ENCODE measurements at places on chromosomes 11 and 22.
A peak's percentile ranks its signal among the peaks of the same experiment; 100 is the strongest.

DNA sequence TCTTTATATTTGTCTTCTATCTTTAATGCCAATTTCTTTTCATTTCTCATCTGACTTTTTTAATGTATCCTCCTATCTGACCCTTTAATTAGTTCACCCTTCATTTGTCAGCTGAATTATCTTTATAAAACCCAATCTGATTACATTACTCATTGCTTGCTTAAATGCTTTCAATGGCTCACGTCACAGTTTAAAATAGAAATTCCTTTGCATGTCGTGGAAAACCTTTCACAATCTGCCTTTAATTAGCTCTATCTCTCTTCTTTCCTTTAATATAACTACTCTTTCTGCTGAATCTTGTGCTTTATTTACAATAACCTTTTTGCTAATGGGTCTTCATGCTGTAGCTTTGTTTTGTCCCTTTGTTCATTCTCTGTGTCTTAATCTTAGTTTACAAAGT is 125.7 kb downstream of the DYNC2H1 start:
- DNase-seq, result peak; percentile 72

DNA sequence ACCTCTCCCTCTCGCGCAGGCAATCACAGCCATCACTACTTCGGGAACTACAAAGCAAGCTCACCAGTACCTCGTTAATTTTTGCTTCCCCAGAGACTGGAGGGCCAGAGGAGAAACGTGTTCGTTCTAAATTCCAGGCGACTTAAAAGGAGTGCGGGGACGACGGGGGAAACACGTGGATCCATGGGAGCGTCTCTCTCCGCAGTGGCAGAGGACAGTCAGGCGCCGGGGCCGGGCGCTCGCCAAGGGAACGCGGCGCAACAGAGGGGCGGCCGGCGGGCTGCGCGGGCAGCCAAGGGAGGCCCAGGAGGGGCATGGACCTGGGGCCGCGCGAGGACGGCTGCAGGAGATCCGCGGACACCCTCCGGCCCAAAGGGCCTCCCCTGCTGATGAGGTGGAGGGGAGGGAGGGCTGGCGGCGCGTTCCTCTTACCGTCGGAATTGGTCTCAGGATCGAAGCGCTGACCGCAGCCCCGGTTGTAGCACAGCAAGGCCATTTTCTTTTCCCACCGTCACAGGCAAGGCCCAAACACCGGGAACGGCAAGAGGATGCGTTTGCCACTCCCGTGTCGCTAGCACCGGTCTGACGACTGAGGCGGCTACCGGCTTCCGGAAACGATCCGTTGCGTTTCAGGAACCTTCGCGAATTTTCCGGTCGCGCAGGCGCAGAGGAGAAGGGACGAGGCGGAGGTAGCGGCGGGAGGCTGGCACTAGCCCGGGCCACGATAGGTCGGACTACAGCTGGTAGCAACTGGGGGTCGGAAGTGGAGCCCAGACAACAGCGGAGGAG is at the start of gene CHORDC1:
TSS of gene CHORDC1 (minus strand) at position 591 of the 789 bp plus-strand sequence. CDS start at position 496, 95 bp downstream.
- DNase-seq, result peak; percentile 85

GRCh38 chr11:33899400-33900037 is 7.6 kb upstream of the LMO2 start:
- DNase-seq, result peak; percentile 86

- no peak for DNase-seq
Observed at GRCh38 chr11:67264260-67264659, 2.0 kb upstream of the GRK2 start.

GRCh38 chr22:25567251-25567675 is 2.8 kb downstream of the GRK3 start:
- no peak for DNase-seq

- DNase-seq, result no peak
Observed at GRCh38 chr11:33234397-33235190, 22.6 kb upstream of the HIPK3 start.

DNA sequence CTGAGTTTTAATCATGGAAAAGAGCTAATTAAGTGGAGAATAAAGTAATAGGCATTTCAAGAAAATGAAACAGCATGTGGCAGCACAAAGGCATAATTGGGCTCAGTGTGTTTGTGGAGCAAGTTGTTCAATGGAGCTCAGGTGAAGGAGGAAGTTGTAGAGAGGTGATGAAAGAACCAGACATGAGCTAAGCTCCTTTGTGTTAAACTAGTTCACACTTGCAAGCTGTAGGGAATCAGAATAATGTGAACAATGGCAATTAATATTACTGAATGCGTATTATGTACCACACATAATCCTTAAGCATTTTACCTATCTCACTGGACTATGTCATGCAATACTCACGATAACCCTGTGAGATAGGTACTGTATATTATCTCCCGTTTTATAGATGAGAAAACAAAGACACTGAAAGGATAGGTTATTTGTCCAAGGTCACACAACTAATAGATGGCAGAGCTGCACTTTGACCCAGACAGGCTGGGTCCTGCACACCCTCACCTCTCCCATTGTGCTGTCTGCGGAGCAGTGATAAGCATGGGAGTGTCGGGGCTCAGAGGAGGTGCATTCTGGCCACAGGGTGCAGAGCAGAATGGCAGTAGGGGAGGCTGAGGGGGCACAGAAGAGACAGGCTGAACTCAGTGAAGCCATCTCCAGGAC is 8.9 kb downstream of the OLFML1 start:
- no peak for DNase-seq

DNA sequence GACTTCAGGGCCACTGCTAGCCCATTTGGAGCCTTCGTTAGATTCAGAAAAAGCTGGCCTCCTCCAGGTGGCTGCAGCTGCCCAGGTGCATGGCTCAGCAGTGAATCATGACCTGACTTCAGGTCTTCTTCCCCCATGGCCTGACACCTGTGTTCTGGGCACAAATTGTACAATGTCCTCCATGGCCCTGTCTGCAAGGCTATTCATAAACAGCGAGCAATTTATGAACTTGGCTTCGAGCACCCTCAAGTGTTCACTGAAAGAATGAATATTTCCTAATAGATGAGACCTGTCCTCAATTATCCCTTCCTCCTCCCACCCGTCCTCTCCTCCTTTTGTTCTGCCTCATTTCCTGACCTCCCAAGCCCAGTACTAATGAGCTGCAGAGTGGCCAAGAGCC is 12.2 kb upstream of the VPS37C start:
- DNase-seq, result peak; percentile 15

DNA sequence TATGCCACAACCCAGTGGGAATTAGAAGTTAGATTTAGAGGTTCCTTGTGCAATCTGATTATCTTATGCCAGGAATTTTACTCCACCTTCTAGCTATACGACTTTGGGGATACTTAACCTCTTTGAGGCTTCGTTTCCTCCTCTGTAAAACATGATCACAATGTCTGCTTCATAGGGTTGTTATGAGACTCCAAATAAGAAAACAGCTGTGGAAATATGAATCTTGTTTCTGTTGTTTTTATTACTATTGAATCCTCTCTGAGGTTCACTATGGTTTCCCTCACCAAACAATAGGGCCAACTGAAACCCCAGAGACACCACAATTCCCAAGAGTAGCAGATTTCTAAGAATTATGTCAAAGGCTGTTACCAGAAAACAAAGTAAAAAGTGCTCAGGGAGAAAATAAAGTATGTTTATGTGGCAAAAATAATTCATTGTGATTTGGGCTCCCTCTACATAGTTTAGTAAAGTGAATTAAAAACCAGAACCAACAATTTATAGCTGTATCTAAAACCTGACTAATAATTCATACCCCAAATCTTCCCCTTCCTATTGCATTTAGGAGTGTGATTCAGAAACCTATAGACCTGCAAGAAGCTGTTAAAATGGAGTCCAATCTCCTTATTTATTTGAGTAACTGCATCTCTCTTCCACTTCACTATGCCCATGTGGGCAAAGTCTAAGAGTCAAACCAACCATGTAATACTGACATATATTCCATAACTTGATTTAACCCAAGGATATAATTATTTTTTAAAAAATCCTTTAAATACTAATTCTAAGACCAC is 38.4 kb downstream of the AMBRA1 start:
- peak; percentile 27 for DNase-seq

- DNase-seq, result peak; percentile 10
Observed at GRCh38 chr22:49400136-49400940, 427.3 kb downstream of the BRD1 start.

GRCh38 chr11:130916910-130917309 is 631 bp upstream of the SNX19 start:
- DNase-seq, result no peak

GRCh38 chr22:43922123-43922522 is 1.5 kb upstream of the PNPLA3 start:
- DNase-seq, result no peak

Measured in fibroblast of skin of right biceps (primary cell).